ENCODE measurements at places on chromosomes 4 and X.
A peak's percentile ranks its signal among the peaks of the same experiment; 100 is the strongest.

DNA sequence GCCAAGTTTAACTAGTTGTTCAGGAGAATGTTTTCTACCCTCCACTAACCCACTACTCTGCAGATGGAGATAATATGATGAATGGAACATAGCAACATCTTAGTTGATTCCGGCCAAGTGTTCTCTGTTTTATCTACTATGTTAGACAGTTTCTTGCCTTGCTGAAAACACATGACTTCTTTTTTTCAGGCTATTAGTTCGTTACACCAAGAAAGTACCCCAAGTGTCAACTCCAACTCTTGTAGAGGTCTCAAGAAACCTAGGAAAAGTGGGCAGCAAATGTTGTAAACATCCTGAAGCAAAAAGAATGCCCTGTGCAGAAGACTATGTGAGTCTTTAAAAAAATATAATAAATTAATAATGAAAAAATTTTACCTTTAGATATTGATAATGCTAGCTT, 13.3 kb downstream of the ALB start:
- DNase-seq, result no peak

- DNase-seq, result no peak
Observed at GRCh38 chrX:104659005-104659744, 93.2 kb downstream of the IL1RAPL2 start.

DNA sequence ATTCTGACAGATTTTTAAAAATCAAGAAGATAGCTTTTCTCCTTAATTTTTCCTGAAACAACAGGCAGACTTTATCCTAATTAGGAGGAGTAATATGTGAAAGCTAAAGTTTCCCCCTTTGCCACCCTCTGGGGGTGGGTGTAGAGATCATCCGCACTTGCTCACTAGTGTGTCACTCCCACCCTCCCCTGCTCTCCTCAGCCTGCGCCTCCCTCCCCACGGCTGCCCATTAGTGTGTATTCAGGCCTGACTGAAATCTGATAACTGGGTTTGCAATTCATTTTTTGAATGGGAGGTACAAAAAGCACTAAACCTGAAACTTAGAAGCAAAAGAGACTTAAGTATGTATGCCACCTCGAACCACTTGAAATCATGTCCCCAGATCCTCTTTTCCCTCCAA, 110.4 kb upstream of the TRIM2 start:
- DNase-seq, result no peak

DNA sequence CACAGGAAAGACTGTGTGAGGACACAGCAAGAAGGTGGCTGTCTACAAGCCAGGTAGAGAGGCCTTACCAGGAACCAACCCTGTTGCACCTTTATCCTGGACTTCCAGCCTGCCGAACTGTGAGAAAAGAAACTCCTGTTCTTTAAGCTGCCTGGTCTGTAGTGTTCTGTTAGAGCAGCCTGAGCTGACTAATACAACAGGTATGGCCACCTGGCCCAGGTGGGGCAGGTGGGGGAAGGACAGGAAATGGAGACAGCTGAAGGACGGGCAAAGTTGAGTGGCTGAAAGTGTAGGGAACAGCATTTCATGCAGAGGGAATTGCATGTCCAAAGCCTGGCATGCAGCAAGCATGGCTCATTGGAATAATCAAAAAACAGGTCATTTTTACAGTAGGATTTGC, 35.1 kb downstream of the CYTL1 start:
- DNase-seq, result no peak

GRCh38 chrX:133746593-133746992, 238.8 kb downstream of the GPC3 start:
- DNase-seq, result peak; percentile 7

DNA sequence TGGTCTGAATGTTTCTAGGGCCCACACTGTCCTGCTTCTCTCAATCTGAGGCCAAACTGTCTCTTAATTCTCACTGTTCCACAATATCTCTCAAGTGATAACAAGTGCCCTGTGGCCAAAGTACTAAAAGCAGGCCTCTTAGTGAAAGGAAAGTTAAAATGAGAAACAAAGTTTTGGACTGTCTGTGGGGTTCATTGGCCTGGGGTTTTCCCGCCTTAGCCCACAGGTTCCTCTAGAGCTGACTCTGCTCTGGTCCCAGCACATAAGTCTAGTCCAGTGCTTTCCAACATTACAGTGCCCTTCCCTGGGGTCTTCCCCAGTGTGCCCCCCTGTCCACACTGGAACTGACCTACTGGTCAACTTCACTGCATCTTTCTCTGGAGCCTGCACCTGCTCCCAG, 6.3 kb downstream of the MAGEB1 start:
- DNase-seq, result no peak

- DNase-seq, result no peak
Observed at GRCh38 chrX:99461223-99461622, 948.9 kb downstream of the PCDH19 start.

GRCh38 chr4:39608451-39608850, 30.2 kb downstream of the SMIM14 start:
- no peak for DNase-seq

DNA sequence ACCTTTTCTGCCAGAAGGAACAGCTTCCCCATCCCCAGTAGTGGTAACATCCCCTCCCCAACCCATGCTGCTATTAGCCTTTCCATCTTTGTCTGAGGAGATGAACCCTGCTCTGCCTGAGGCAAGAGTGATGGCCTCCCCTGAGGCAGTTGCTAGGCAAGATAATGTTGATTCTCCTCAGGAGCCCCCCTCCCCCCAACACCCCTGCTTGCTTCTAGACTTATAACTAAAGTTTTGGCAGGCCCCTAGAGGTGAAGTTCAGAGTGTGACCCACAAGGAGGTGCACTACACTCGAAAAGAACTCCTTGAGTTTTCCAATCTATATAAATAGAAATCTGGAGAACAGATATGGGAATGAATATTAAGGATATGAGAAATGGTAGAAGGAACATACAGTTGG, 962.5 kb downstream of the ADGRL3 start:
- DNase-seq, result no peak

GRCh38 chr4:99947608-99948007, 1.2 kb upstream of the DNAJB14 start:
- DNase-seq, result no peak

GRCh38 chr4:72383439-72383838, 185.6 kb downstream of the ADAMTS3 start:
- no peak for DNase-seq

- DNase-seq, result no peak
Observed at GRCh38 chr4:102725229-102725628, 35.5 kb downstream of the MANBA start.

DNA sequence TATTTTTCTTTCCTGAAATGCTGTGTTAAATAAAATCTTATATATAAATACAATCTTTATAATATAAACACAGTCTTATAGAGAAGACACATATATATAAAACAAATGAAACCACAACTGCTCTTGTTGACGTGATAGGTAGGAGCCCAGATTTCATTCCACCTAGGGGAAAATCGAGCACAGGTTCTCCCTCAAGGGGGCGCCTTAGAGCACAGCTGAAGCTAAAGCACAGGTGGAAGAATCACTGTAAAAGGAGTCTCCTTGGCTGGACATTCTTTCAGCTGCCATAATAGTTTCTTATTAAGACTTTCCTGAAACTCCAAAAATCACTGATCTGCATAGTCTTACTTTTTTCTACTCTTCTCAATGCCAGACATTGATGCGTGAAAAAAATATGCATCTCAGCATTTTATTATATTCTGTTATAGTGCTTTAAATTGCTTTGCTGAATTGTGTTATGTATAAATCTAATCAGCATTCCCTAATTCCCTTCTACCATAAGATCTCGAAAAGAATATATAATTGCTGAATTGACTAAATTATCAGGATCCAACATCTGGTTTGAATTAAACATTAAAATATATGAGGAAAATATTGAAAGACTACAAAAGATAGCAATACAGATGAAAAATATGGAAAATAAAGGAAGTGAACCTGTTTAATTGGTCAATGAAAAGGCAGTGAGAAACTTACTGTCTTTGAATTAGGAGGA, 25.5 kb upstream of the RXFP1 start:
- DNase-seq, result no peak
